NCI-H524 (cell line): ENCODE measurements at places on chromosomes 2 and 18.

DNA sequence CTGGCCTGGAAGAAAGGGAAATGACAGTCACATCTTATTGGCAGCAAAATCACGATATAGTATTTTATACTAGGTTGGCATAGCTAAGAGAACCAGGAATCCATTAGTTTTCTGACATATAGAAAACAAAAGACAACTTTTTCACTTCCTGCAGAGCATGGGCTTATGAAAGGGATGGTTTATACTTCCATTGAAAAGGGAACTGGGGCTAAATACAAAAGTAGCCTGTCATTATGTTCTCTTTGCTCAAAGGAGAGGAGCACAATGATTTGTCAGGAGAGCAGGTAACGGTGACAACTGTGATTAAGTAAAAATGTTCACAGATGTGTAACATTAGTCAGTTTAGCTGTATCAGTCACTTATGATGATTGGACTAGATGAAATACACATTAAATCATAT is 46.4 kb downstream of the SLC25A12 start:
- DNase-seq, result no peak

DNA sequence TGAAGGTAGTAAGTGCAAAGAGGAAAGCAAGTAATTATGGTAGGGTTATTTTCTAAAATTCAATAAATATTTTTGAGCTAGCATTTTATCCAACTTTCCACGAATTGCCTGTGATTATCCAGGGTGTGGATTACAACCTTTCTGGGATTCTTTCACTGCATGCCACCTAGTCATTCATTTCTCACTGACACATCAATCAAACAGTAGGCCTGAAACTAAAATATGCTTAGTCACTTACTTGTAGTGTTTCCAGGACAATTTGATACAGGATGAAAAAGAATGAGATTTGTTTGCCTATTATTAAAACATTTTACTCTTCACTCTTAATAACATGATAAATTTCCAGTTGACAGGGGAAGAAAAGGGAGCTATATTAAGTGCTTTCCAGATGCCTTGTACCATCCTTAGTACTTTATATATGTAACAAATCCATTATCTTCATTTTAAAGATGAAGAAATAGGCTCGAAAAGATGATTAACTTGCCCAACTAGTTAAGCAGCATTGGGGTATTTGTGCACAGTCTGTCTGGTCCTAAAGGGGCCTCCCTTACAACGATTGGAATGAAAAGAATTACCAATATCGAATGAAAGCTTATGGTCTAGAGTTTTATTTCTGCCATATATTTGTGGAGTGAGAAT is 70.4 kb downstream of the KCTD1 start:
- DNase-seq, result no peak

- DNase-seq, result no peak
Observed at GRCh38 chr2:203916756-203917155, 19.8 kb upstream of the ICOS start.

- no peak for DNase-seq
Observed at GRCh38 chr18:34901299-34901698, 139.9 kb upstream of the MAPRE2 start.

DNA sequence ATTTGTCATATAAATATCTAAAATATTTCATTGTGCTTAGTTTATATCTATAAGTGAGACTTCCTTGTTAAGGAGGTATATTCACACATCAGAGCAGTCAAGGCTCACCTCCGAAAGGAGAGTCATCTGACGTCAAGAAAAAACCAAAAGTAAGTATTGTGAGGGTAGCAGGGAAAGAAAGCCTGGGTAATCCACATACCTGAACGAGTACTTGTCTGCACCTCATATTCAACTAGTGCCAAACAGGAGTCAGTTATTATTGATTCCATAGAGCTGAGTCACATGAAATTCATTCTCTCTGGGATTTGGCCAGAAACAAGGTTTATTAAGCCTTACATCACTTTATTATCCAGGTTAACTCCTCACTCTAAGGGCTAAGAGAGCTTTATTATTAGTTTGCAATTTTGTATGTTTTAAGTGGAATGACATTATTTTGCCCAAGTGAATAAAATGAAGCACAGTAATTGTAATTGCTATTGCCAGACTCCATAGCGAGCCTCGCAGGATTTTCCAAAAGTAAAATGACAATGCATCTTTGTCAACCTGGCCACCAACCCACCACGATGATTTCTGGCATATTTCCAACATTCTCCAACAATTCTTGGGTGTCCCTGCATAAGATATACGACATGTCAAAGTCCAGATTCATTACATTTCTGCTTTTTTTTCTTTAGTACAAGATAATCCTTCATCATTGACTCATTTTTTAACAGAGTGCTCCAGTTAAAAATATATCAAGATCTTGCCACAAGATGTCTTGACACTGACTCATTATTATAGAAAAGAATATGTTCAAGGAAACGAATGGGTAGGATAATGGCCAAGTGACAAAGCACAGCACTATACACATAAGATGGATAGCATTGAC is 1210.4 kb upstream of the ACVR2A start:
- DNase-seq, result no peak

DNA sequence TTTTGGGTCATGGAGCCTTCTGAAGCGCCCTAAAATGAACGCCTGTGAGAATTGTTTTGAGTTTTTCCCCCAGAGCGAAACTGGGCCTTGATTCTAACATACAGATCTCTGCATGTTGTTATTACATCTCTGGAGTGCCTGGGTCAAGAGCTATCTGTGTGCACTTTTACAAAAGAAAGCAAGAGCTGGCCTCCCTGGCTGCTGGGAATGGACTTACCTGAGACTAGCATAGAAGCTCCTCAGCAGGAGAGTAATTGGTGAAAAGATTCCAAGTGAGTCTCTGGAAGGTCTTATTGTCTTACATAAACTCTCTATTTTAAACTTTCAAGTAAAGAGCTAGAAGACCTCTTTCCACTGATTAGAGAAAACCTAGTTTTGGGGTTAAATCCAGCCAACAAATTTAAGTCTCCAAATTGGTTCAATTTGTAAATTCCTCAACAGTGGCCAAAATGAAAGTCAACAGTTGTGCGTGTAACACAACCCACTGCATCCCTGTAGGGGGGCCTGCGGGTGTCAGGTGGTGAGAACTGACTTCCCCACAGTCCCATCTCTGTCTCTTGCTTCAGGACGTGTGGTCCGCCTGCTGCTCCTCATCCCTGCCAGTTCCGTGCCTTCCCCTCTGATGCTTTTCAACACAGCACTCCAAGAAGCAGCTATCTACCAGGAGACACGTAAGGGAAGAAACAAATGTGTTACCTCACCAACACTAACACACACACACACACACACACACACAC is 206.1 kb downstream of the SH3BP4 start:
- no peak for DNase-seq

- DNase-seq, result no peak
Observed at GRCh38 chr2:8487461-8487932, 194.4 kb upstream of the ID2 start.

GRCh38 chr2:4180631-4181030 is 477.3 kb downstream of the DCDC2C start:
- no peak for DNase-seq

DNA sequence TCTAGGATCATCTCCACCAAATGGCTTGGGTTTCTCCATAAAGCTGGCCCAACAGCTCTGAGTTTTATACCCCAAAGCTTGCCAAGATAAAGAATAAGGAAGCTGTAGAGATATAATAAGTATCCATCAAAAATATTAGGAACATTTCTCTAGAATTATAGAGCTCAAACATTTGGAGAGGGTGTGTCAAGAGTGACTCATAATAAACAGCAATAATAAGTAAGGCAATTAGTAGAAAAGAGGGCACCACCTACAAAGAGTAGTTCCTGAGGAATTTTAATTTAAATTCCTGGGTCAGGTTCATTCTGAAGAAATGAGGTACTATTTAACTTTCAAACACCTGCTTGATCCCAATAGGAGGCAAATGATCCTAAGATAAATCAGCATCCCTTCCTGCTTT is 41.4 kb upstream of the NCKAP5 start:
- DNase-seq, result no peak

GRCh38 chr2:120662046-120662445 is 73.6 kb upstream of the GLI2 start:
- no peak for DNase-seq

- no peak for DNase-seq
Observed at GRCh38 chr2:30686669-30687068, 120.6 kb downstream of the CAPN13 start.

DNA sequence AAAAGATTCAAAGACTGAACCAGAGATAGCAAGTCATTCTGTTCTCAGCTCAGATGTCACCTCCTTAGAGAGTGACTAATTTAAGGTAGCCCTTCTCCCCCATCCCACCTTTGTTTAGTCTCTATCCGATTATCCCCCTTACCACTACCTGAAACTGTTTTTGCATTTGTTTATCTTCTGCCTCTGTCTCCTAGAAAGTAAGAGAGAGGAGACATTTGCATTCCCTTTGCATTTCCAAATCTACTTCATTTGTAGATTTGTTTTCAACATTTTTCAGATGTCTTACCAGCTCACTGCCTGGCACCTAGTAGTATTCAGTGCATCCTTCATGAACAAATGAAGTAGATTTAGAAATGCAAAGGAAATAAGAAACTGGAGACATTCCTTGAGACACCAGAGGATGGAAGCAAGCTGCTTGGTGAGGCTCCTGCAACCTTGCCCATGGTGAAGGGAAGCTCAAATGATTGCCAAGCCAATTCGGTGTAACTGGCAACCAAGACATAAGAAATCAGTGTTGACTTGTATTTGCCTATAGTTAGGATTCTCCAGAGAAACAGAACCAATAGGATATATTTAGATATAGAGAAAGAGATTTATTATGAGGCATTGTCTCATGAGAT is 385.7 kb downstream of the STK39 start:
- DNase-seq, result no peak

- DNase-seq, result no peak
Observed at GRCh38 chr2:110858135-110858725, 125.9 kb downstream of the ACOXL start.
